ENCODE measurements at places on chromosomes 6 and 20. TPM values are rescaled to one million over a fixed set of nuclear protein-coding genes. Genes with fewer than 3 reads are reported as not detected.

DNA sequence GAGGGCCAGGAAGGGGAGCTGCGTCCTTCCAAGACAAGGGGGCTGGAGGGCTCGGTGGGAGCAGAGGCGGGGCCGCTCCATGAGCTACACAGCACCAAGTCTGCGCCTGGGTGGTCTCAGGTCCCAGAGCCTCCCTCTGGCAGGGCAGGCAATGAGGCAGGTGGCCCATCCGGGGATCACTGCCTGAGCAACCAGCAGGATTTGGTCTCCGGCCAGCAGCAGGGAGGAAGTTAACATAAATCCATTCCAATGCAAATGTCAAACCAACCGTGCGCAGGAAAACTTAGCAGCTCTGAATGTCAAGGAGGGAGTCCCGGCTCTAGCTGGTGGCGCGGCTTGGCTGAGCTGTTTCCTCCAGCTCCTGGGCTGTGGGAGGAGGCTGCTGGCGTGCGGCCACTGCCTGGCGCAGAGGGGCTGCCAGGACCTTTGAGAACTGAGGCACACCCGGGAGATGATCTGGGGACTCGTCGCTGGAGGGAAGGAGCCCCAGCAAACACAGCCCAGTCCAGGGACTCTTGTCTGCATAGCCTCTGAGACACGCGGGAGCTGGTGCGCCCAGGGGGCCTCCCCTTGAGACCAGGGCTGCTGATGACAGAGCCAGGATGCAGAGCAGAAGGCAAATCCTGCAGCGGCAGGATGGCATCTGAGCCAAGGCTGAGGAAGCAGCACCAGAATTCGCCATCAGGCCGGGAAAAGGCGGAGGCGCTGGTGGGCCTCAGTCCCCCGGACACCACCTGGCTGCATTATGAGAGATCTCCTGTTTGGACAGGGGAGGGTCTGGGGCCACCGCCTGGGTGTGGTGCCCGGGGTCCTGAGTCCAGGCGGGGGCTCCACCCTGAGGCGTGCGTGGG lies 33.1 kb upstream of the CHRNA4 start:
- DNase-seq = no peak

Gene PHACTR2
- polyA plus RNA-seq = 33.5 TPM

Gene E2F3
- polyA plus RNA-seq = 20.5 TPM

GRCh38 chr20:58669287-58670006 lies 18.4 kb downstream of the STX16 start:
- DNase-seq = no peak

DNA sequence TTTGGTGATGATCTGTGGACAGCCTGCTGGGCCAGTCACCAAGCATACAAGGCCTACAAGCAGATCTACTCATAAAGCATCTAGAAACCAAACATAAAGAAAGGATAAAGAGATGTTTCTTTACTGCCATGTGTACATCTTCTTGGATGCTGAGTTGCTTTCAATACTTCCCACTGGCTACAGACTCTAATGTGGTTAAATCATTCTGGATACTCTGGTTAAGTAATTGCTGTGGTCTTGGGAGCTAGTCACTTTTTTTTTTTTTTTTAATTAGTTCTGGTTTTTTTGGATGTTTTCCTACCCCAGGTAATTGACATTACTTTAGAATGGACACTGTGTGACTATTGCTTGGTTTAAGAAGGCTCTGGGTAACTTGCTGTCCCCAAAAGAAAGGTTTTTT lies 215.4 kb upstream of the RUNX2 start:
- DNase-seq = no peak

GRCh38 chr6:3825851-3826581 lies 23.2 kb upstream of the FAM50B start:
- no peak for DNase-seq

DNA sequence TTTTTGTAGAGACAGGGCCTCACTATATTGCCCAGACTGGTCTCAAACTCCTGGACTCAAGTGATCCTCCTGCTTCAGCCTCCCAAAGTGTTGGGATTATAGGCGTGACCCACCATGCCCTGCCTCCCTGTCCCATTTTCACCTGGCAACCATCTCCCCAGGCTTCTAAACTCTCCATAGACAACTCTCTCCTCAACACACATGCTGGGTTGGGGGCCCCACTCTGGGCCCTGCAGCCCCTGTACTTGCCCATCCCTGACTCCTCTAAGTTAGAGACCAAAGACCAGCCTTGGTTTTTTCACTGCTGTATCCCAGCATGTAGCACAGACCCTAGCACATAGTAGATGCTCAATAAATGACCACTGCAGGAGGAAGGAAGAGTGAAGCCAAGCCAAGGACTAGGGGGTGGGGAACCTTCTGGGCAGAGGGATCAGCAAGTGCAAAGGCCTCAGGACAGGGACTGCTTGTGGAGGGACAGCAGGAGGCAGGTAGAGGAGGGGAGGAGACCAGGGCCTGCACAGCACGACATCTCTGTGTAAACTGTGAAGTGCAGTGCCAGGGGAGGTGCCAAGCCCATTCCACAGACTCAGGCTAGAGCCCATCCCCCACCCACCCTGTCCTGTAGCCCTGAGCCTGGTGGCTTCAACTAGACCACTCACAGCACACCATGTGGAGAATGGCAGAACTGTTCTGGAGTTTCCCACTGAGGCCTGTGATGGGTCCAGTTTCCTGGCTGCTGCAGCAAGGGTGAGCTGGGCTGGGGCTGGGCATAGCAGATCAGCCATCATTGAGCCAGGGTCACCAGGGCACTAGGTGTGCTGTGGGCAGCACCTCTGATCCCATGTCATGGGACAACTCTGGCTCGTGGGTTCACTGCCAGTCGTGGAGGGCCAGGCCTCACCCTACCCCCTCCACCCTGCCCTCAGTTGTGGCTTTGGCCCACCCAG lies 3.4 kb upstream of the SRC start:
- DNase-seq = no peak

- DNase-seq = peak; percentile 85
Measured at GRCh38 chr20:35699127-35699956, at the start of the genes NFS1 and ROMO1. NFS1 (minus strand) TSS chr20:35699352; CDS start chr20:35699288, 64 bp downstream. ROMO1 (plus strand) TSS chr20:35699405; CDS start chr20:35699633, 228 bp downstream.

DNA sequence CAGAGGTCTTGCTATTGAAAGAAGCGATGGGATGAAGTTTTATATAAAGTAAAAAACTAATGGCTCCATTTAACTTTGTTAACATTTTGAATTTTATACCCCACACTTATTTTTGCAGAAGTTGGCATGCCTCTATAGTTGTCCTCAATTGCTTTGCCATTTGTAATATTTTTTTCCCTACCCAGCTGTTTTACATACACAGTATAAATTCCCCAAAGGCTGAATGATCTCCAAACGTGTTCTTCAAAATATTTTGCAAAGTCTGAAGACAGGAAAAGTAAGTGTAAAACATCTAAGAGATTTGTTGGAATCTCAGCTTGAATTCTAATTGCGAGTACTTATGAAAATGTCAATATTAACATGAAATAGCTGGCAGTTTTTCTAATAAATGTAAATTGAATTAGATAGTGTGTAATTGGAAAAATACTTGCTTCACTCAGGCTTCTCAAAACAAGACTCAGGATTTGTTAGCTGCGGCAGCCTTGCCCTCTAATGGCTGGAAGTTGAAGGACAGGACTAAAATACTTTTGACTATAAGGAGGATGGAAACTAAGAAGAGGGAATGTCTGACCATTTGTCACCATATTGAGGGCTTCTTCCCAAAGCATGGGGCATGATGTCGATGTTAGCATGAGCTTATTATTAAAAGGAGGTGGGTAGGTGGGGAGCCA lies 226.8 kb downstream of the UST start:
- no peak for DNase-seq

Gene SEL1L2
- not detected for polyA plus RNA-seq

- no peak for DNase-seq
Measured at GRCh38 chr6:15309611-15310283, 63.9 kb downstream of the JARID2 start.

DNA sequence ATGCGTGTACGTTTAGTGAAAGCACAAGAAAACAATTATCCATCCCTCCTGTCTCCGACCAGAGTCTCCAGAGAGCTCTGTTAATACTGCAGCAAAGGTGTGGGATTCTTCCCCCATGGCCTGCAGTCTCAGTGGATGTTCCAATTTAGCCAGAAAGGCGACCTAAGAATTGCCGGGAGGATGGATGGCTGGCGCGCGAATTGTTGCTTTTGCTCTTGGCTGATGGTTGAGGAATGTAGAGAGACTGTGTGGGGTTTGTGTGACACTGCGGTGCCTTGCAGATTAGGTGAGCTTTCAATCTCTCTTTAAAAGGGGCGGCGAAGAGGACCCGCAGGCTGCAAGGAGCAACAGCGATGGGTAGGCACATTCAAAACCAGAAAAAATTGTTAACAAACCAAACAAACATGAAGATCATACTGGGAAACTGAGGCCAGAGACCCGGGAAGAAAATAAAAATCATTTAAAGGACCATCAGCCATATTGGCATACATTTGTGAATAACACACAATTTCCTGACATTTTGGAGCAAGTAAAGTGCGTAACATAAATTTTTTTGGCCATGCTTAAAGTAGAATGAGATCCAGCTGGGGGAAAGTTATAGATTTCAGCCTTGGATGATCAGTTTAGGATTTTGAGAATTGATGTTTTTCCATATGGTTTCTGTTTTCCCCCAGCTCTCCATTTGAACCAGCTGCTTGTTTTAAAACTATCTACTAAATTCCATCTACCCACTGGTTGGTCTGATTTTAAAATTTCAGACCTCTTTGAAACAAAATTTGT lies 46.3 kb downstream of the GNAS start:
- DNase-seq = no peak

GRCh38 chr6:137708481-137708880 lies 158.6 kb upstream of the TNFAIP3 start:
- no peak for DNase-seq

GRCh38 chr6:23365732-23366131 lies 760.3 kb upstream of the NRSN1 start:
- DNase-seq = no peak

- no peak for DNase-seq
Measured at GRCh38 chr6:157976345-157977175, 5.1 kb upstream of the SYNJ2 start.

- no peak for DNase-seq
Measured at GRCh38 chr20:43514648-43514999, 7.1 kb downstream of the L3MBTL1 start.

GRCh38 chr6:101607111-101607690 lies 213.7 kb downstream of the GRIK2 start:
- DNase-seq = peak; percentile 12

Gene TCP11
- 2.2 TPM for polyA plus RNA-seq

- DNase-seq = no peak
Measured at GRCh38 chr6:47629954-47630353, 68.4 kb upstream of the ADGRF4 start.

GRCh38 chr20:49149281-49150045 lies 38.7 kb downstream of the STAU1 start:
- DNase-seq = no peak

- DNase-seq = no peak
Measured at GRCh38 chr20:53595018-53595378, 1.4 kb upstream of the ZNF217 start.

- no peak for DNase-seq
Measured at GRCh38 chr6:16249971-16250370, 11.6 kb downstream of the GMPR start.

Gene ARMH2
- 0.09 TPM for polyA plus RNA-seq

- no peak for DNase-seq
Measured at GRCh38 chr6:16712931-16713484, 48.3 kb downstream of the ATXN1 start.

DNA sequence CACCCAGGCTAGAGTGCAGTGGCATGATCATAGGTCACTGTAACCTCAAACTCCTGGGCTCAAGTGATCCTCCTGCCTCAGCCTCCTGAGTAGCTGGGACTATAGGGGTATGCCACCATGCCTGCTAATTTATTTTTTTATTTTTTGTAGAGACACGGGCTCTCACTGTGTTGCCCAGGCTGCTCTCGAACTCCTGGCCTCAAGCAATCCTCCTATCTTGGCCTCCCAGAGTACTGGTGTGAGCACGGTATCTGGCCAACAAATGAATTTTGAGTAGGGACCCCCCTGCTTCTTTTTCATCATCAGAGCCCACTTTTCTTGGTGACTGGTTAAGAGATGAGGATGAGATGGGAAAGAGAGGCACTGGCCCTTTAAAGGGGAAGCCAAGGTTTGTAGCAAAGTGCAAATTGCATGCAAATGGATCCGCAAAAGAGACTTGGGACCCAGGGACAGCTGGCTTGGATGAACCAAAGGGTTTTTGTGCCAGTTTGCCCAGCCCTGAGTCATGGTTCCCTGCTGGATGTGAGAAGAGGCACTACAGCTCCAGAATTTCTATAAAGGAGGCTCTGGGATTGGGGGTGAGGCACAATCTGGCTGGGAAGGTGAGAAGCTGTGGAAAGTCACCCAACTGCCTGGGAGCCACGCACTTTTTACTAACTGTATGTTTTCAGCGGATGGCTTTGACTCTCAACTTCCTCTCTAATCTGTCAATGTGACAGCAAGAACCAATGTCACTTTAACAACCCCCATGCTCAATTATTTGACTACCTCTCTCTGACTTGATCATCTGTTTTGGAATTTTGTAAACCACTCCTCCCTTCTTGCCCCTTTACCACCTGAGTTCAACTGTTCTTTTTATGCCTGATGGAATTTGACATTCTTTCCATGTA lies 58.7 kb upstream of the RNF24 start:
- DNase-seq = no peak

Measured in right renal pelvis (tissue), 4 donors.